Left cardiac atrium (tissue), 4 donors: ENCODE measurements at places on chromosomes 5 and 9.

DNA sequence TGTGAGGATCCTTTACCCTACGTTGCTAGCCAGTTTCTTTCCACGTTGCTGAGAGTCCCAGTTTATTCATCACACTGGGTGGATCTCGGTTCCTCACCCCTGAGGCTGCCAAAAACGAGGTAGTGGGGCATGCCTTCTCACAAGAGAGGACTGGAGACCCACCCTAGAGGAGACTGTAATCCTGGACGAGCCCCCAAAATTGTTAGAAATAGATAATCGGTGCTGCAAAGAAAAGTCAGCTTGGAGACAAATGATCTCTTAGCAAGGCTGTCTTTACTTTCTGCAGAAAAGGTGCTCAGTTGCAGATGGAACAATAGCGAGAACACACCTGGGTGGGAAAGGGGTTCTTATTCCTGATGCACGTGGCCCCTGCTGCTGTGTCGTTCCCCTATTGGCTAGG lies 101.8 kb downstream of the TMEM167A start:
- no peak for DNase-seq

GRCh38 chr9:135587658-135588057 lies 26.1 kb downstream of the PAEP start:
- DNase-seq: no peak

DNA sequence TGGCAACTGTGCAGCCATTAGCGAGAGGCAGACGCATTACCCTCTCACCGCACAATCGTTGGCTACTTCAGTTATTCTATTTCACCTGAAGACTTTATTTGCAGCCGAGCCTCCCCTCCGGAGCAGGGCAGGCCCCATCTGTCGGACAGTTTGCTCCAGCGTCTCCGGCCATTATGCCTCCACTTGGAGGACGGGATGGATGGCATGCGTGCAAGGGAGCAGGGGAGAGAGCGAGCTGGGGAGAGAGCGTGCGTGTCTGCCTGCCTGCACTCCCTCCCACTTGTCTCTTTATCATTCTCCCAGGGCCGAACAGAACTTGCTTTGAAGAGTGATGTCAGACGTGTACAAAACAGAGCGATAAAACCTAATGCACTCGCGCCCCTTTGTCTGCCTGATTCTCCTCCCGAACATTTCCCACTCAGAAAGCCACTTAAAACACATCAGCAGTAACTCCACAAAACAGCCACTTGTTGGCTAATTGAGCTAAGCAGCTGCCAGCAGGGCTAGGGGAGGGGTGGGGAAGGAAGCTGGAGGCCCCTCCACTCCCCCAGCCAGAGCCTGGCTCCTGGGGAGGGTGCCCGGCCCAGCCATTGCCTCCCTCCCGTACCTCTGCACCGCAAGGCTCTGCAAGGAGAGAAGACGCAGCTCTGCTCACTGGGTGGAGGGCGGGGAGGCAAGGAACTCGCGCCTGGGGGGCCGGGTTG lies 43.4 kb upstream of the FUBP3 start:
- DNase-seq: peak; percentile 37

- no peak for DNase-seq
Measured at GRCh38 chr5:133297293-133297692, 245.5 kb downstream of the HSPA4 start.

GRCh38 chr5:148237785-148238417 lies 424 bp upstream of the MARCOL start:
- no peak for DNase-seq

DNA sequence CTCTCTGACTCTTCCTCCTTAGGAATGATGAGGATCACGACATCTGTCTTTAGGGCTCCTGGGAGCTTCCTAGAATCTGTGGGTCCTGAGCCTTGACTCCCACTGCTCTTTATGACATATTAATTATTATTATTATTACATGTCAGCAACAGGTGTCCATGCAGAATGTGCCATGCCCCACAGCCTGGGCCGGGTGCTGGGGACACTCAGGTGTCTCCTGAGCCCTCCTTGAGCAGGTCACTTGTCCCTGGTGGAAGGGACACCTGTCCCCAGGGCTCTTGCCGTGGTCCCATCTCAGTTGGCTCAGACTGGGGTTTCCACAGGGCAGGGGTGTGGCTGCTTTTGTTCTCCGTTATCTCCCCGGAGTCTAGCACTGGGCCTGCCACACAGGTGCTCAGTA lies 34.2 kb downstream of the PTGES start:
- DNase-seq: no peak

DNA sequence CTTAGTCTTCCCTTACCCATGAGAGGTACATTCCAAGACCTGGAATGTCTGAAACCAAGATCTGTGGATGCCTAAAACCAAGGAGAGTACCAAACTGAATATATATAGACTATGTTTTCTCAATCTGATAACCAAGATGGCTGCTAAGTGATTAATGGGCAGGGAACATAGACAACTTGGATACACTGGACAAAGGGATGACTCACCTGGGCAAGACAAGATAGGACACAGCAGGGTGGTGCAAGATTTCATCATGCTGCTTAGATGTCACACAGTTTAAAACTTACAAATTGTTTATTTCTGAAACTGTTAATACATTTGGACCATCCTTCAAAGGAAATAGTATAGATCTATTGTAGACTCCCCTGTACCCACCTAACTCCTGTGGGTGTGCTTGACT lies 130.9 kb downstream of the HTR1A start:
- no peak for DNase-seq

DNA sequence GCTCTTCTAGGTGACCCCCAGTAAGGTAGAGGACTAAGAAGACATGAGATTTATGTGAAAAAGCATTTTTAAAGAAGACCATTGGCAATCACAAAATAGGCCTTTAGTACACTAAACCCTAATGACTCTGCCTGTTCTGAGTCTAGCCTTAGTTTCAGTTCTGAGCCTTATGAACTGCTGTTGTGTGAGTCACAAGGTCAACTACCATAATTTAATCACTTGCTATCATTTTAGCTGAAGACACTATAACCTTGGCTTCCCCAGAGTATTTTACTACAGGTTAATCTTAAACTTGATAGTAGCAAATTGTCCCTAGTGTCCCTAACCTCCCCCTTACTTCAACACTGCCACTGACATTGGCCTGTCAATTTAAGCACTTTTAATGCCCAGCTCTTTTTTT lies 34.4 kb downstream of the APC start:
- DNase-seq: no peak

DNA sequence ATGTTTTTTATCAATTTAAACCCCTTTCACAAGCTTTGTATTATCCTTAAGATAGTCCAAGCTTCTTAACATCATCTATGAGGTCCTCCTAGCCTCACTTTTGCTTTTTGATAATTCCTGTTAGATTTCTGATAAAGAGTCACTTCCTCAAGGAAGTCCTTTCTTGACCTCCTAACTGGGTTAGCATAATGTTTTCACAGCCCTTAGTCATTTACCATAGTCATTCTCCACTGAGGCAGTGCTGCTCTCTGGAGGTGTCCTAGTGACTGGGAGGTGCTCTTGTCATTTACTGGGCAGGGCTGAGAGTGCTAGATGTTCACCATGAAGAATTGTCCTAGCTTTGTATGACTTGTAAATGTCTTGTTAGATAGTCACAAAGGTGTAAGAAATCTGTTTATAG lies 26.4 kb downstream of the TNPO1 start:
- DNase-seq: no peak

GRCh38 chr5:175893466-175893865 lies 22.1 kb downstream of the CPLX2 start:
- DNase-seq: no peak

DNA sequence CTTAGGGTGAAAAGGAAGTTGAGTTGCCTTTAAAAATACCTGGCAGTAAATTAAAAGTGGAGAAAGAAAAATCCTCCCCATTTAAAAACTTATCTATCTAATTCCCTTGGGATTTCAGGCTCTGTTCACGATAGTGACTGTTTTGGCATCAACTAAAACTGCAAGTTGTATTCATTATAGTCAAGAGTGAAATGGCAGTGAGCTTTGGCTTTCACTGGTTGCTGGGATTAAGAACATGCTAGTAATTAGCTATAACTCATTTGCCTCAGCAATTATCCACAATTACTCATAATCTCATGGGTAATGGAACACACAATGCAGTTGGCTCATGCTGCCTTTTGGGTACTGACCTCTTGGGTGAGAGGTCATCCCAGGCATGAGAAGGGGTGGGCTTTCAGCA lies 250.1 kb downstream of the GAS1 start:
- DNase-seq: no peak

- no peak for DNase-seq
Measured at GRCh38 chr9:118809160-118809625, 560.0 kb downstream of the BRINP1 start.

- no peak for DNase-seq
Measured at GRCh38 chr9:93505541-93506132, 52.3 kb upstream of the FAM120AOS start.

- no peak for DNase-seq
Measured at GRCh38 chr9:91834740-91835139, 115.3 kb downstream of the ROR2 start.

- DNase-seq: no peak
Measured at GRCh38 chr5:172110260-172110815, 77.7 kb downstream of the STK10 start.

GRCh38 chr9:4243877-4244812 lies 55.7 kb downstream of the GLIS3 start:
- no peak for DNase-seq

- DNase-seq: no peak
Measured at GRCh38 chr5:120091376-120091948, 372.6 kb upstream of the PRR16 start.

GRCh38 chr9:2616692-2617377 lies 4.8 kb upstream of the VLDLR start:
- no peak for DNase-seq
